ENCODE measurements at places on chromosomes 11 and 22. TPM values are rescaled to one million over a fixed set of nuclear protein-coding genes. Genes with fewer than 3 reads are reported as not detected.
A peak's percentile ranks its signal among the peaks of the same experiment; 100 is the strongest.

DNA sequence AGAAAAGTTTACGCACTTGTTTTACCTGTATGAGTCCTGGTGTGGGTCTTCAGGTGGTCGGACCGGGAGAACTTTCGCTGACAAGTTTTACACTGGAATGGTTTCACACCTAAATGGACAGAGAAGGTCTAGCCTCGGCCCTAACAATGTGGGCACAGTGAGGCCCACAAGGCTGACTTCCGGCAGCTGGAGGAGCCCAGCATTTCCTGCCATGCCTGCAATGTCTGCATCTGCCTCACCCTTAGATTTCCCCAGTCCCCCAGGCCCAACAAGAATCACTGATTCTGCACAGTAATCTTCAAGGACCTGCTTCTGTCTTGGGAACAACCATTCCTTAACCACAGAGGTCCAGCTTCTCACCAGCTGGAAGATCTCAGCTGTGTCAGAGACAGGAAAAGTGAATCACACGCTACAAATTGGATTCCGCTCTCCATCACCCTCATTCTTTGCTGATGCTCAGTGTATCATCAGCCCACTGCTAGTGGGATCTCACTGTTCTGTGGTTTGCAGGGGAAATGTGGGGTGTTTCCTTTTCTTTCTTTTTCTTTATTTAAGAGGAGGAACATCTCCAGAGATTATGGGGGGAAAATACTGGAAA, 43.3 kb downstream of the WT1 start:
- peak; percentile 90 for DNase-seq

CABP4 gene
- not detected for total RNA-seq

FAM227A gene
- total RNA-seq = not detected

- DNase-seq = no peak
These were observed 970.4 kb downstream of the BRD1 start for GRCh38 chr22:48857202-48857805.

GRCh38 chr22:45101515-45102227, 62.1 kb upstream of the NUP50 start:
- peak; percentile 43 for DNase-seq

RAPSN gene
- total RNA-seq = not detected

OR6T1 gene
- not detected for total RNA-seq

CPSF7 gene
- 48.1 TPM for total RNA-seq

Measured in HT1080 (cell line).